Caco-2 (cell line): ENCODE measurements at places on chromosomes 2 and 18.

- no peak for DNase-seq
Measured at GRCh38 chr18:77002496-77002895, 130.1 kb downstream of the MBP start.

- no peak for DNase-seq
Measured at GRCh38 chr2:59308108-59308507, 1067.0 kb upstream of the FANCL start.

GRCh38 chr2:54680397-54681041 is 42.9 kb upstream of the EML6 start:
- DNase-seq, result no peak

GRCh38 chr2:62472312-62472711 is 33.7 kb downstream of the TMEM17 start:
- DNase-seq, result no peak

DNA sequence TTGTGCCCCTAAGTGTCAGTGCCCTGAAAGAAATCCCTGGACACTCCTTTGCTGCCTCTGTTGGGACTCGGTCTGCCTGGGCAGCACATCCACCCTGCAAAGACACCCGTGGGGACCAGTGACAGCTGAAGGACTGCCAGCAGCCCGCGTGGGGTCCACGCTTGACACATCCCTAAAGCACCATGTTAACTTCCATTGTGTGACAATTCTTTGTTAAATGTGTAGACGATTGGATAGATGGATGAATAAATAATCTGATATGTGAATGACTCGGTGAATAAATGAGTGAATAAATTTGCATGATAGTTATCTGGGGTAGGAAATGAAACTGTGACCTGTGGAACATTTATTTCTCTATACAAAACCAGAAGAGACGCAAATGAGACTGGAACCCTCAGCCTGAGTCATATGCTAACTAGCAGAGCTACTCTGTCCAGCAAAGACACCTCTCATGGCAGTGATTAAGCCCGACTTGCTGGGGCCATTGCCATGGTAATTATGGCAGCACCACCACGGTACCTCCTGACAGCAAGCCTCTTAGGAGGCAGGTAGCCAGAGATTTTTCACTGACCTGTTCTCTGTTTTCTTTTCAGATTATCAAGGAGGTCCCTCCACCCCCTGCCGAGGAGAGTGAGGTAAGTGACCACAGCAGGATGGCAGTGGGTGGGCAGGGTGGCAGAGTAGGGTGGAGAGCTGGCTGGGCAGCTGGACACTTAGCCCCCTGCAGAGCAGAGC is 156.8 kb downstream of the ANTXR1 start:
- DNase-seq, result no peak

GRCh38 chr2:195575879-195576401 is 81.1 kb upstream of the SLC39A10 start:
- no peak for DNase-seq

GRCh38 chr2:200620606-200621390 is 35.0 kb downstream of the AOX1 start:
- DNase-seq, result no peak
